ENCODE measurements at places on chromosomes 11 and 22. TPM values are rescaled to one million over a fixed set of nuclear protein-coding genes. Genes with fewer than 3 reads are reported as not detected.

B4GALNT4 gene
- 5.2 TPM for polyA plus RNA-seq

SHISAL1 gene
- polyA plus RNA-seq = 0.08 TPM

OR6T1 gene
- polyA plus RNA-seq = not detected

PLAAT2 gene
- polyA plus RNA-seq = 0.22 TPM

GNG3 gene
- 0.24 TPM for polyA plus RNA-seq

B3GAT1 gene
- 0.10 TPM for polyA plus RNA-seq

FDX1 gene
- polyA plus RNA-seq = 8.0 TPM

SMIM35 gene
- polyA plus RNA-seq = 0.02 TPM

NAP1L4 gene
- 66.0 TPM for polyA plus RNA-seq

EXT2 gene
- 16.4 TPM for polyA plus RNA-seq

NRIP3 gene
- 0.08 TPM for polyA plus RNA-seq

CDCA5 gene
- 8.8 TPM for polyA plus RNA-seq

IFT27 gene
- polyA plus RNA-seq = 10.3 TPM

FADS1 gene
- polyA plus RNA-seq = 1.6 TPM

RASD2 gene
- 0.49 TPM for polyA plus RNA-seq

FOSL1 gene
- polyA plus RNA-seq = 26.7 TPM

SLC22A25 gene
- 0.02 TPM for polyA plus RNA-seq

GLYAT gene
- not detected for polyA plus RNA-seq

RASGRP2 gene
- polyA plus RNA-seq = 13.0 TPM

MMP12 gene
- not detected for polyA plus RNA-seq

TNNI2 gene
- 9.8 TPM for polyA plus RNA-seq

XRCC6 gene
- polyA plus RNA-seq = 168 TPM

TTC36 gene
- polyA plus RNA-seq = 0.14 TPM

OSM gene
- 0.22 TPM for polyA plus RNA-seq

TH gene
- polyA plus RNA-seq = 1.7 TPM

GALNT18 gene
- polyA plus RNA-seq = 2.2 TPM

BRMS1 gene
- 49.9 TPM for polyA plus RNA-seq

OR51S1 gene
- polyA plus RNA-seq = not detected

NLRP14 gene
- polyA plus RNA-seq = not detected

CRYBB2 gene
- 0.18 TPM for polyA plus RNA-seq

NCAM1 gene
- 1.7 TPM for polyA plus RNA-seq

NRXN2 gene
- polyA plus RNA-seq = 0.24 TPM

HOATZ gene
- not detected for polyA plus RNA-seq

CLMP gene
- polyA plus RNA-seq = 2.9 TPM

OR5W2 gene
- not detected for polyA plus RNA-seq

ZNRF3 gene
- 2.8 TPM for polyA plus RNA-seq

CASP5 gene
- polyA plus RNA-seq = not detected

TSGA10IP gene
- not detected for polyA plus RNA-seq

MMP13 gene
- polyA plus RNA-seq = 0.02 TPM

LRRC55 gene
- polyA plus RNA-seq = 0.04 TPM

PDGFB gene
- polyA plus RNA-seq = 1.2 TPM

CCDC15 gene
- 0.69 TPM for polyA plus RNA-seq

MRGPRG gene
- not detected for polyA plus RNA-seq

FOLH1 gene
- 0.86 TPM for polyA plus RNA-seq

HTR3A gene
- polyA plus RNA-seq = 0.13 TPM

C11orf91 gene
- 0.21 TPM for polyA plus RNA-seq

MMP10 gene
- 0.02 TPM for polyA plus RNA-seq

KCNK7 gene
- 19.8 TPM for polyA plus RNA-seq

KCNK4 gene
- not detected for polyA plus RNA-seq

ANO9 gene
- polyA plus RNA-seq = 40.4 TPM

All from esophagus (tissue), 2 donors.